Renal cortical epithelial cell (primary cell): ENCODE measurements at places on chromosomes 5 and 9. TPM values are rescaled to one million over a fixed set of nuclear protein-coding genes. Genes with fewer than 3 reads are reported as not detected.

PAEP gene
- total RNA-seq: not detected in 2 replicates

GRCh38 chr9:100794738-100795269, 216.9 kb downstream of the CAVIN4 start:
- DNase-seq: no peak

DNA sequence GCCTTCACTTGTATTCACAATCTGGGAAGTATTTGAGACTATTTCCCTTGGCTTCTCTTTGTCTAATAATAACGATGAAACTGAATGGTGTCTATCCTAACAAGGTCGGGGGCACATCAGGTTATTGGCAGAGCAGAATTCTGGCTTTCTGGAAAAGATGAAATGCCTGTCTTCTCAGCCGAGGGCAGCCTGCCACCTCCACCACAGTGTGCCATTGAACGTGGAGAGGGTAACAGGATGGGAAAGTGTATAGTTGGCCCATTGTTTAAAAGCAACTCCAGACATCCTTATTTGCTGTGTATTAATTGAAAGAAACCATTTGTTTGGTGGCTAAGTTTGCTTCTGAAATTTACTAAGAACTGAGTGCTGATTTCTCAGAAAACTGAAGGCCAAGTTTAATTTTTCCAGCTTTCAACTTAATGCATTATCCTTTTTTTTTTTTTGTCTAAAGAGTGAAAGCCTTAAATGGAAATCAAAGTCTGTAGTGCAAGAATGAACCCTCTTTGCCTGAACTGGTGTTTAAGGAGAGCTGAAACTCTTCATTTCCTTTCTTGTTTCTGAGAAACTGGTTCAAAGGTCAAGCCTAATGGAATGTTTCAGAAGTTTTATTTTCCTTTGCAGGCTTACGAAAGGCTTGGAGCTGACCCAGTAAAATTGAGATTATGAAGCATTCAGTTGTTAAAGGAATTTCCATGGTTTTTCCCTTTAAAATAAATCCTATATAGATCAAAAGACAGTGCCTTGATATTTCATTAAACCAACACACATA, 563.7 kb upstream of the DAP start:
- DNase-seq: no peak

- no peak for DNase-seq
These were observed 61.5 kb downstream of the CRB2 start for GRCh38 chr9:123417289-123418051.

GRCh38 chr9:73327149-73327548, 175.5 kb downstream of the ANXA1 start:
- DNase-seq: peak; percentile 5

GRCh38 chr9:107142896-107143603, 140.0 kb upstream of the RAD23B start:
- DNase-seq: no peak
